ENCODE measurements at places on chromosomes 3 and 15.

- DNase-seq, result peak; percentile 70
These were observed 47.7 kb upstream of the INSYN1 start for GRCh38 chr15:73800662-73801345.

DNA sequence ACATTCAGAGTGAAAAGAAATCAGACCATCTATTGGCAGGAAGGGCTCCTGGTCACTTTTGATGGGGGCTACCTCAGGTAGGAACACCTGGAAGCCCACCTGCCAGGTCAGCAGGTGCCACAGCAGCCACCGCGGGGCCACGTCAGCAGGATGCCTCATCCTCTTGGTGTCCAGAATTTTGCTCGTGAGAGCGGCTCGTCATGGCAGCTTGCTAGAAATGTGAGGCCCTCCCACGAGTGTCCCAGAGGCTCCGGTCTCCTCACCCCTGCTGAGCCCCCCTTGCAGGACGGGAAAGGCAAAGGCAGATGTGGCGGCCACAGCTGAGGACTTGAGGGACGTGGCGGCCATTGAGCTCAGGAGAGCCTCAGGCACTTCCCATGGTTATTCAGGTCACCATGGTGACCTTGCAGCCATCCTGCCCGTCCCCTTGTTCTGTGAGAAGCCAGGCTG, 129.4 kb downstream of the LRRK1 start:
- DNase-seq, result no peak

DNA sequence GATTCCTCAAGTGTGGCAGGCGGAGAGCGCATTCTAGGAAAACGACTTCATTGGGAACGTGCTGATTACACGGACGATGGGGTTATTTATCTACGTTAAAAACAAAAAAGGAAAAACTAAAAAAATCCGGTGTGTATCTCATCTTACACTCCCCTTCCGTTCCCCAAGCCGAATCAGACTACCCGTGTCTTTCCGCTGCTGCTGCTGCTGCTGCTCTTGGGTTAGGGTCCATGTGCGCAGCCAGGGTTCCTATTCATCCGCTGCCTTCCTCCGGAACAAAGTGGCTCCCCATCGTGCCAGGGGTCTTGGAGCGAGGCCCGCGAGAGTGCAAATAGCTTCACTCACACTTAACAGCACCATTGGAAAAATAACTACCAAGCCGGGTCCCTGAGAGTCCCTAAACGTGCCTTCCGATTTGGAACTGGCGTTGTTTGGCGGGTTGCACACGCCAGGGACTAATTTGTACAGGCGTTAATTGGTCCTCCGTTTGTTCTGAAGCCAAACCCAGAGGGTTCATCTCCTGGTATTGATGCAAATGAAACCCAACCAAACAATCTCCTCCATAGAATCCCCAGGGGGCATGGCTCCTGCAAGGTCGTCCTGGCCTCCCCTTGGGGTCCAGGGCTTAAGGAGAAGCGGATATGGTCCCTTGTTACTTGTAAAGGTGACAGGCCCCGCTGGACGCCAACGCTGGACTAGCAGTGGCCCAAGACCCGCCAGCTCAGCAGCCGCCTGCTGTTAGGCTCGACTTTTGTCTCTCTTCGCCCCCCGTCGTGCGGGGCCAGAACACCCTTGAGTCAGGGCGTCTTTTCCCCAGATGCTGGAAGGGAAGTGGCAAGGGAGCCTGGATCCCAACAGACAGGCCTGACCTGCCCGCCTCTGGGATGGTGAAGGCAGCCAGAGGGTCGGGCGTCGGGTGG, 11.0 kb upstream of the ONECUT1 start:
- no peak for DNase-seq

- no peak for DNase-seq
These were observed 1476.9 kb downstream of the OTOL1 start for GRCh38 chr3:162973428-162973917.

DNA sequence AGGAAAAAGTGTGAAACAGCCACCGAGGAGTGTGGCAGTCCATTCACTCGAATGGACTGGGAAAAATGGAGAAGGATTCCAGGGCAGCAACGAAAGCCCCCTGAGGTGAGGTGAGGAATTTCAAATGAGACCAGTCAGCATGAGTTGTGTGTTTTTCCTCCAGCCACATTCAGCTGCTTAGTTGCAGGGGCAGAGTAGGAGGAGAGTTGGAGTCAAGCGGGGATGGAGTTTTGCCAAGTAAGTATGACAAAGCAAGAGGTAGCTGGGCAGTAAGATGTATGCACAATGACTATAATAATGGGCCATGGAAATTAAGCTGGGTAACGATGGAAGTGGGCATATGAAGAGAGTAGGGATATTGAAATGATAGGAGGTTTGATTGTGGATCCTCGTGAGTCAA, 64.4 kb downstream of the CCDC54 start:
- no peak for DNase-seq

DNA sequence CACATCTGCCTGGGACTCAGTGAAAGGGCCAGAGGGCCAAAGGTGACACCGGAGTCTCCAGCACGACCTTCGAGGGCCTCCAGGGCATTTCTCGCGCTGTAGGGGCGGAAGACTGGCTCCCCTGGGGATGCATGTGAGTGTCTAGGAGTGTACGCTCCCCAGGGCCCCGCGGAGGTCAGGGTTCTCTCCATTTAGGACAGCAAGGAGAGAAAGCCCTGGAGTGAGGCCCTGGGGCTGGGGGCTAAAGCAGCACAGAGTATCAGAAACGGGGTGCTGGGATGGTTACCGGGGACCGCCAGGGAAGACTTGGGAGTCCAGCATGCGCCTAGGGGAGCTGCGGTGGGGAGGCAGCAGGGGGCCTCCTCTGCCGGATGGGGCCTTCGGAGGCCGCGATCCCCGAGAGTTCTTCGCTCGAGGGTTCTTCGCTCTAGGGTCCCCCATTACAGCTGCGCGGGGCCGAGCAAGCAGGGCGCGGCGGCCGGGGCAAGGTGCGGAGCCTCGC, 595 bp upstream of the APBA2 start:
- DNase-seq, result no peak

GRCh38 chr15:81279621-81280485, 44.1 kb downstream of the STARD5 start:
- no peak for DNase-seq

DNA sequence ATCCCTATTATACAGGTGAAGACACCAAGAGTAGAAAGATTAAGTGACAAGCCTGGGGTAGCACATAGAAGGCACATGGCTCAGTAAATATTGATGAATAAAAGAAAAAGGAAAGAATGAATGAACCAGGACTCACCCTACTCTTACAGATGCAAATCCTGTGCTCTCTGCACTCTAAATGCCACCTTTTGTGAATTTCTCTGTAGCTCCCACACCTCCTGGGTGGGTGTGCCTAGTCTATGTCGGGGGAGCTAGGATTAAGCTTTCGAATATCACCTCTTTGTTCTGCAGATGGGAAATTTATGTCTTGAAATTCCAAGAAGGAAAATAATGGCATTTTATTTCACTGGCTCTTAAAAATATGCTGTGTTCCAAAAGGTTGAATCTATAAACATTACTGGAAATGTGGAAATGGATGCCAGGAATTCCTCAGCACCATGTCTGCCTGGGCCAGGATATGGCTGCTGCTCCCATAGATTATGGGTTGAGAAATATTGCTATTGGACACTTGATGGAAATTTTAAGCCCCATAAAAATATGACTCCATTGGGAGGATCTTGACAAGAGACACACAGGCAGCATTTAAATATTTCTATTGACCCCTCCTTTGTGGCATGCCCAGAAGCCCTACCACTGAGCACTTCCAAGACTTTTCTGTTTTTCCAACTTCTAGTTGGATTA, 43.3 kb downstream of the CCNB2 start:
- DNase-seq, result no peak

- no peak for DNase-seq
These were observed 245.4 kb upstream of the TPM1 start for GRCh38 chr15:62797171-62797570.

DNA sequence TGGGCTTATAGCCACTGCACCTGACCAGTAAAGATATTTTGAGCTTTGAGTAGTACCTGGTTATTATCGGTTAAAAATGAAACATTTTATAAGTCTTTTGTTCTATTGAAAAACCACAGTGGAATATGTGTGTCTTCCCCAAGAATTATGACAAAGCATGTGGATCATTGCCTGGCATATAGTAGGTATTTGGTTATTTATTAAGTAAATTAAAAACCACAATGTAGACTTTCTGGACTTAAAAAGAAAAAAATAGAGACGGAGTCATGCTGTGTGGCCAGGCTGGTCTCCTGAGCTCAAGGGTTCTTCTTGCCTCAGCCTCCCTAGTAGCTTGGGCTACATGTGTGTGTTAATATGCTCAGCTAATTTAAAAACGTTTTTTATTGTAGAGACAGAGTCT, 43.5 kb downstream of the UBE2E2 start:
- DNase-seq, result no peak

DNA sequence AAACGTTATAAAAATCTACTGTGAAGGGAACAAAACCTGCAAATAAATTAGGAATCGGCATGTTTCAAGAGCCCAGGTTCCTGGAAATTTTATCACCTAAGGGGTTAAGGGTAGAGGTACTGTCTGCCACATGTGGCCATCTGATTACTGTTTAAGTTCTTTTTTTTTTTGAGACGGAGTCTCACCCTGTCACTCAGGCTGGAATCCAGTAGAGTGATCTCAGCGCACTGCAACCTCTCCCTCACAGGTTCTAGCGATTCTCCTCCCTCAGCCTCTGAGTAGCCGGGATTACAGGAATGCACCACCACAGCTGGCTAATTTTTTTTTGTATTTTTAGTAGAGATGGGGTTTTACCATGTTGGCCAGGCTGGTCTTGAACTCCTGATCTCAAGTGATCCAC, 35.8 kb downstream of the UQCC5 start:
- DNase-seq, result no peak

DNA sequence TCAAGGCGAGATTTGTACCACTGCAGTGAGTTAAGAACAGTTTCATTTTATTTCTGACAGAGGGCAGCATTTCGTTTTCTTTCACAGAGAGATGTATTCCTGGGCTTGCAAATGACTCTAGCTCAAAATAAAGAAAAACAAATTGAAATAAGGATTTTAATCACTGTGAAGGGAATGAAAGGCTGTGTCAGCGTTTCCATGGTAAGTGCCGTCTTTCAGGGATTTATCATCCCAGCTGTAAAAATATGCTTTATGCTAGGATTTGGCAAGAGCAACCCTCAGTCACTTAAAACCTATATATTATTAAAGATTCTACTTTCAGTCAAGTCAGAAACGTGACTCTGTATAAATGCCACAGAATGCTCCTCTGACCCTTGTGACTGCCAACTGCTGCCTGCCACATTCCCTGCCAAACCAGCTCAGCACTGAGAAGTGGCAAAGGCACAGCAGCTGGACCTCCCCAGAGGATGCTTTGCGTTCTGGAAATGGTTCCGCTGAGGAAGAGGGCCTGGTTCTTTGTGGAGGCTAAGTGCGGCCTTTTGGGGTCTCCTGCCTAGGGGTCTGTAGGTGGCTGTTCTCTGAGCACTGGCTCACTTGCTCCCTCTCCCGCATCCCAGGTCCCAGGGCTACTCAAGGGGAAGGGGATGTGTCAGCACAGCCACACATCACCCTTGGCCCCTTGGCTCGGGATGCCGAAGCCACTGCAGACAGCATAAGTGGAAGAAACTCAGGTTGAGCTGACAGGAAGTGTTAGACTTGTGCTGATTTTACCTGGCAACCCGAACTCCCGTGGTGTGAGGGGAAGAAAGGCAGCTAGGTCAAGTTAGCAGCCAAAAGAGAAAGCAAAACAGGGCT, 56.6 kb upstream of the POMGNT2 start:
- peak; percentile 50 for DNase-seq

- no peak for DNase-seq
These were observed 11.7 kb upstream of the P3H2 start for GRCh38 chr3:190132371-190132770.

Data from fibroblast of the conjunctiva (primary cell).